ENCODE measurements at places on chromosomes 1 and 21. TPM values are rescaled to one million over a fixed set of nuclear protein-coding genes. Genes with fewer than 3 reads are reported as not detected.

GRCh38 chr1:167701510-167701909 is 20.3 kb upstream of the MPZL1 start:
- no peak for DNase-seq

GRCh38 chr1:234645474-234645953 is 35.5 kb upstream of the IRF2BP2 start:
- DNase-seq, result no peak

GRCh38 chr1:221837896-221838295 is 96.0 kb upstream of the DUSP10 start:
- DNase-seq, result peak; percentile 31

DNA sequence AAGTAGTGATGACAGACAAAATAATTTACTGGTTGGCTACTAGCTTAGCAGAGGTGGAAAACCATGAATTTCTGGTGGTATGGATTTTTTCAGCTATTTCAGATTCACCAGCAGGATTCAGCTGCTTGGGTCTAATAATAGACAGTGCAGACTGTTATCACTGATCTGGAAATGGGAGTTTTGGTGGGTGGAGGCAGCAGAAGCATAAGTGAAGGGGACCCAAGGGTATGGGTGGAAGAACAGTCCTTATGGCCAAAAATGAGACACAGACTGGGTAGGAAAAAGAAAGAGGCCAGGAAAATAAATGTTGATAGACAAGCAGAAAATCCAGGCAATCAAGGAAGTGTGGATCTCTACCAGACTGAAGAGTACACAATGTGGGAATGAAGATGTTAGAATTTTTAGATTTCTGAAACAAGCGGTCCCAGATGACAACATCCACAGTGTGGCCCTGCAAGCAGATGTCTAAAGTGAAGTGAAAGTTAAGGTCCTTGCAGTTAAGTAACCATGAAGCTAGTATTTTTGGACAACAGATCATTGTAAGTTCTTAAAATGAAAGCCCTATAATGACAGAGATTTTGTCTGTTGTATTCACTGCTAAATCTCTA is 24.7 kb downstream of the LYST start:
- DNase-seq, result no peak

DNA sequence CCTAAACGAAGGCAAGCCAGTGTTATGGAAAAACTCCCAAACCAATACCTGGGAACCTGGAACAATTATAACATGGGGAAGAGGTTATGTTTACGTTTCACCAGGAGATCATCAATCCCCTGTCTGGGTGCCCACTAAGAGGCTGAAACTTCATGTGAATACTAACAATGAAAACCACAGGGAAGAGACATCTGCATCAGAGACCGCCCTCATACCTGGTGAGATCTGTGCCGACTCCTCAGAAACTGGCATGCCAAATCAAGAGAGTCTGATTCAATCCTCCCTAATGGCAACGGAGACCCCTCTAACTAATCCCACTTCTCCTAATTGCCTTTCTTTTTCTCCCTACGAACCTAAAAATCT is 163.2 kb downstream of the IER5 start:
- no peak for DNase-seq

DNA sequence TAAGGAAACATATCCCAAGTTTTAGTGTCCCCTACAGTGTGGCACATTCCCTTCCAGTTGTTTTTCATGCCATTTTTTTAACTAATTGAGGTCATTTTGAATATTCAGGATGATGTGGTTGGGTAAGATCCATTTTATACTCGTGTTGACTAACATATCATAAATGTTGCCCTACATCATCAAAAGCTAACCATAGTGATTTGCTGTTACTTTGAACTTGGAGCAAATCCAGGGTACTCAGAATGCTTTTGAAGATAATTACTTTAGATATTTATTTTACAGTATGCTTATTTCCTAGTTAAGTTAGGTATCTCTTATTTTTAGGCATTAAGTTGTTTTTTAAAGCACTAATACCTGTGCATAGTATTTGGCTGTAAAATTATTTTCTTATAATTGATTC is 57.8 kb downstream of the DYRK1A start:
- DNase-seq, result no peak

DNA sequence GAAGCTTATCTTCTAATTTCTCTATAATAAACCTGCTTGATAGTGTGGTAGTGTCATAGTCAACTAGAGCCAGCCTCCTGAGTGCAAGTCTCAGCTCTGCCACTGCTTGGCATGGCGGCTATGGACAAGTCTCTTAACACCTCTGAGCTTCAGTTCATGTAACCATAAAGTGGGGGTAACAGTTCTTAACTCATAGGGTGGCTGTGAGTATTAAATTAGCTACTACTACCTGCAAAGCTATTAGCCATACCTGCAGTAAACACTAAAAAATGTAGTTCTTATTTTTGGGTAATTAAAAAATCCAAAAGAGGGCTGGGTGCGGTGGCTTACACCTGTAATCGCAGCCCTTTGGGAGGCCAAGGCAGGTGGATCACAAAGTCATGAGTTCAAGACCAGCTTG is 2.2 kb upstream of the CDC42 start:
- DNase-seq, result no peak

- DNase-seq, result no peak
These were observed 4.2 kb upstream of the RIPK4 start for GRCh38 chr21:41770901-41771624.

The SEMA4A gene
- total RNA-seq, result 20.8 TPM

DNA sequence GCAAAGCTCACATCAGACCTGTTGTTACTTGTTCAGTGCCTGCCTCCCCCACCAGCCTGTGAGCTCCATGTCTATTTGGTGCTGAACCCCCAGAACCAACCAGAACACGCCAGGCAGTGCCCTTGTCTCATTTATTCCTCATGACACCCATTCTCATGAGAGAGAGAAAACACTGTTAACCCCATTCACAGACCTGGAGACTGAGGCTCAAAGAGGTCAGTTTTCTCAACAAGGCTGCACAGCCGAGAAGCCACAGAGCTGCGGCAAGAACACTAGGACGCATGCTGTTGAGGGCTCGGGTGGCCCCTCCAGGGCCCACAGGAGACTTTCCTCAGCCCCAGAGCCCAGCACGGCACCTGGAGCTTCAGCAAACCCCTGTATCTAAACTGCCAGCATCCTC is 13.1 kb downstream of the KCNN3 start:
- DNase-seq, result no peak

The INAVA gene
- 0.45 TPM for total RNA-seq

GRCh38 chr21:27564684-27565301 is 597.9 kb upstream of the ADAMTS5 start:
- DNase-seq, result no peak

The PGLYRP4 gene
- total RNA-seq, result not detected

- DNase-seq, result no peak
These were observed 21.8 kb downstream of the GBP2 start for GRCh38 chr1:89104147-89104546.

The CHRNB2 gene
- not detected for total RNA-seq

DNA sequence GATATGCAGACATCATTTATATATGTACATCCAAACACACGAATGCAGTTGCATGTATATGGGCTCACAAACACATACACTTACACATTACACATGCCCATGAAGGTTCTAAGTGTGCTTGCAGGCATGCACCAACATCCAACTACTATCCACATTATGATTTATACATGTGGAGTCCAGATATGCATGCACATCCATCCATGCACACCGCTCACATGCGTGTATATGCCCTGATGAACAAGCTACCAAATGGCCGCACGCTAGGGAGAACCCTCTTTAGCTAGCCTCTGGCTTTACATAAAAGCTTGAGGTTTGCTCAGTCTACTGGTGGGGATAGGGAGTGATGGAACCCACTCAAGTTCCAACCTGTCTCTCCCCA is 8.5 kb downstream of the GPR3 start:
- DNase-seq, result no peak

The C1orf141 gene
- total RNA-seq, result not detected

DNA sequence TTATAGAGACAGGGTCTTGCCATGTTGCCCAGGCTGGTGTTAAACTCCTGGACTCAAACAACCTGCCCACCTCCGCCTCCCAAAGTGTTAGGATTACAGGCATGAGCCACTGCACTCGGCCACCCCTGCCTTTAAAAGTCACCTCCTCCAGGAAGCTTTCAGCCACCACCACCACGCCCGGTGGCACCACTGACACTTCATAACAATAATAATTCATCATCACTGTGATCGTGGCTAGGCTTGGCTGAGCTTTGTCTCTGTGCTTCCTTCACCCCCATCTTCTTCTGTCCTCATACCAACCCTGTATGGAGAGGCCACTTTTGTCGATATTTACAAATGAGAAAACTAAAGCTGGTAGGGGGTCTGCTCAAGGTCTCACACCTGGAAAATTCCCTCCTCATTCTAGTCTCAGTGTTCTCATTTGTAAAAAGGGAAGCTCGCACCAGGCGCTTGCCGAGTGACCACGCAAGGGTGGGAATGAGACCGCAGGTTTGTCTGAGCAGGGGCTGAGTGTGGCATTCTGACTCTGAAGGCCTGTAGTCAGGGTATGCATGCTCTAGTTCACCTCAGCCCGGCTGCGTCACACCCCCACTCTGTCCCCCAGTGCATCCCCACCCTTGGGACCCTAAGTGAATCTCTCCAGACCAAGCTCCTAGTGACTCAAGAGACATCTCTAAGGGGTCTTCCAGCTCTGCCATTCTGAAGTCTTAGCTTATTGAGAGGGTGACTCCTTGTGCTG is 12.9 kb upstream of the EPHA2 start:
- peak; percentile 48 for DNase-seq

The C1QC gene
- not detected for total RNA-seq

- no peak for DNase-seq
These were observed 37.7 kb upstream of the ASPM start for GRCh38 chr1:197184190-197184589.

- DNase-seq, result peak; percentile 41
These were observed 637.3 kb downstream of the MATN1 start for GRCh38 chr1:30085811-30086770.

DNA sequence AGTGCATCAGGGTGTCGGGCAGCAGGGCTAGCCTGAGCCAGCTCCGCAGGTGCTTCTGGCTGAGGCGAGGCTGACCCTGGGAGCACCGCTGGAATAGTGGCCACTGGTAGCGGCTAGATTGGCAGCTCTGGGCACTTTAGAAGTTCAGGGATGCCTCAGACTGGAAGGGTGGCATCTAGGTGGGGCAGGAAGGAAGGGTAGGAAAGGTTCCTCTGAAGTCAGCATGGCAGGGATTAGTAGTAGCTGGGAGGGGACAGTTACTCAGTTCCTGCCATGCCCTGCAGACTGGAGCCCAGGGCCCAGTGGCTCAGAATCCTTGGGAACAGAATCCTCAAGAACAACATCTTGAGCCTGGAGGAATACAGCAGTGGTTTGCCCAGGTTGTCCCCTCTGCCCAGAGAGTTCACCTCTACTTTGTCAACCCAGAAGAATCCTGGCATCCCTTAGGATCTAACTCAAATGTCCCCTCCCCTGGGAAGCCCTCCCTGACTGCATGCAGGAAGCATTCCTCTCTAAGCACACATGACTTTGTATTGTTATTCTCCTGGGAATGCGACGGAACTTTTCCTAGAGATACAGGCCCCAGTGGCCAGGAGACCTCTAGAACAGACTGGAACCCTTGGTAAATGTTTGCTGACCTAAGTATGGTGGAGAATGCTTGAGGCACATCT is 39.5 kb upstream of the BCAR3 start:
- DNase-seq, result no peak

DNA sequence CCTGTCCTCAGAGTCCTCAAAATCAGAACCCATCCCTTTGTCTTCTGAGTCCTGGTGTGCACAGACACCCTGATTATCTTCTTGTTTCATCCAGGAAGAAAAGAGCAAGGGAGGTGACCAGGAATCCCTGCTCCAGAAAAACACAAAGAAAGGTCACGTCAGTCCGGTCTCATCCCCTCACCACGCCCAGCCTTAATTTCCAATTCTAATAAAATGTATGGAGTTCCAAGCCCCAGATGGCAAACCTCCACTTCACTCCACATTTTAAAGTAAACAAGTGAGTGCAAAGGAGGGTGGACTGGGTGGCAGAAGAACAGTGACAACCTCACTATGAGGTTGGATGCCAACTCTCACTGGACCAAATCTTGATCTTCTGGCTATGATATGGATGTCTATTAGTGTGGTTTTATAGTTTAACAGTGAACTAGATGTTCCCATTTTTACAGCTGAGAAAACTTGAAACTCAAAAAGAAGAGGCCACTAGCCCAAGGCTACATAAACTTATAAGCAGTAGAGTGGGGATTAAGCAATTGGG is 22.0 kb downstream of the ZNF697 start:
- no peak for DNase-seq

DNA sequence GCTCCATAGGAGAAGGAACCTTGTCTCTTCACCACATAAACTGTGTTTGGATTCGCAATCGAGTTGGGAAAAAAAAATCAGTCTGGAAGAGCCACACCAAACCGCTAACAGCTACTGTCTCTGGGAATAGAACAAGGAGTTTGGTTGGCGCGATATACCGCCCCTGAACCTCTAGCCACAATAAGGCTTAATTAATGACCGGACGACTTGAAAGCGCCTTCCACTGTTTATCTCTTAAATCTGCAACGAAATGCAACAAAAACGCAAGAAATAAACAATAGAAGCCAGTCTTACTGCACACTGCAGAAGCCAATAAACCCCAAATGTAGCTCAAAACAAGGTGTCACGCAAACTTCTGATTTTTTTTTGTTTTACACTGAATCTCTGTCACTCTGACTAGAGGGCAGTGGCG is 10.9 kb downstream of the BTBD19 start:
- DNase-seq, result no peak

GRCh38 chr1:80982831-80983230 is 817.9 kb upstream of the ADGRL2 start:
- no peak for DNase-seq

The AJAP1 gene
- total RNA-seq, result not detected

The TSSK3 gene
- 0.70 TPM for total RNA-seq

The AUNIP gene
- 5.4 TPM for total RNA-seq

GRCh38 chr1:196078691-196079090 is 529.5 kb downstream of the KCNT2 start:
- DNase-seq, result no peak

DNA sequence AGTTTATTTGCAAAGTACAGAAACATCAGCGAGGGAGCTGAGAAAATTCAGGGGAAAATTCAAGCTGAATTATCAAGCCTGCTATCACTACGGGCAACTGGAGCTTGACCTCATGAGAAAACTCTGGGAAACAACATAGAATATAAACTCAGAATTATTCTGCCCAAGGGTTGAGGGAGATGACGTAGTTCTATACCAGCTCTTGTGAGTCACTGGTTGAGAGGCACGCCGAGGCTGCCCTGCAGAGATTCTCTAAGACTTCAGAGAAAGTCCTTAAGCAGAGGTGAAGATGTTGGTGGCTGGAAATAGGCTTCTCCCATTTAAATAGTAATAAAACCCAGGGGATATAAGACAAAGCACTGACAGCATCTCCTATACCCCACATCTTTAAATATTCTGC is 12.3 kb downstream of the SYDE2 start:
- DNase-seq, result no peak

DNA sequence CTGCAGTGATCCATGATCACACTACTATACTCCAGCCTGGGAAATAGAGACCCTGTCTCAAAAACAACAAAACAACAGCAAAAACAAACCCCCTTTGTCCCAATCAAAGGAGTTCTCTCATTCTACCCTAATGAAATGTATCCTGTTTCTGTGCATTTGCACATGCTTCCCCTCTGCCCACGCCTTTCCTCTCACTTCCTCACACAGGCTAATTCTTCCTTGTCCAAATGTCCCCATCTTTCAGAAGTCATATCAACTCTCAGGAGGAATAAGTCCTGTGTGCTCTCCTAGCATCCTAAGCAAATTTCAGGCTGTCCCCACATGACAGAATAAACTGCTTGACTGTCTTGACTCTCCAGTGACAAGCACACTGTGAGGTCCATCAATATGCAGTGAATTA is 8.1 kb upstream of the ATP1B1 start:
- no peak for DNase-seq

- DNase-seq, result no peak
These were observed 19.0 kb upstream of the PIGV start for GRCh38 chr1:26768755-26769154.

The IL19 gene
- not detected for total RNA-seq

The OVAAL gene
- total RNA-seq, result not detected

The PRELP gene
- not detected for total RNA-seq

Measured in activated CD4-positive, alpha-beta memory T cell treated with anti-CD3 and anti-CD28 coated beads, Interleukin-2, amount 10 ng/mL, durations not matched to agents 7 days and 5 days (primary cell).